ENCODE measurements at places on chromosomes 12 and 14.
A peak's percentile ranks its signal among the peaks of the same experiment; 100 is the strongest.

DNA sequence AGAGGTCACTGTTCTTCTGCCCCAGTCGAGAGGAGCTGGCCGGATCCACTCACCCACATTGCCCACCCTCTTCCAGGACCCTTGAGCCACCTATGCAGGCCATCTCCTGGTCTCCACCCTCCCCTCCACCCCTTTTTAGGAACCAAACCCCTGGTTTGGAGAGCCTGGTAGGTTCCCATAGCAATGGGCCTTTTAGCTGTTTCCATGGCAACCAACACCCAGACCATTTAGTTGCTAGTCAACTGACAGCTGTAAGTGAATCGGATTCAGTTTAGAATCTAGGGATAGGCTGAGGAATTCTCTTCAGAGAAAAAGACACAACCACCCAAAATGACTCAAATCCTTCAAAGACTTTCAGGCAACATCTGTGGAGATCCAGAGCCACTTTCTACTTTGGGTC, 16.5 kb downstream of the NPC2 start:
- no peak for DNase-seq

- no peak for DNase-seq
Measured at GRCh38 chr12:111937429-111937828, 75.5 kb downstream of the TMEM116 start.

DNA sequence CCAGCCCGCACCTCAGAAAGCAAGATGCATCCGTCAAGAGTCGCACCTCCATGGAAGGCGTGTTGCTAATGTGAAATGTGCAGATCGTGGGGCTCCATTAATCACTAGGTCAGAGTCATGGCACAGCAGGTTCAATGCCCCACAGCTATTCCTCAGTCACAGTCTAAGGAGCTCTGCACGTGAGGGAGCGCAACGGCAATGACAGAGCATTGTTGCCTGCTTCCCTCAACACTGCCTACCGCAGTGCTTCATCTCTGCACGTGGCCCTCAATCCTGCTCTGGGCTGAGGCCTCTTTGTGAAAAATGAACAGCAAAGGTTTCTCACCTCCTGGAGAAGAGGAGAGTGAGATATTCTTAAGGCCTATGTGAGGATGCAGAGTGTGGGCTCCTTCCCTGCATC, 995.2 kb upstream of the TMEM132C start:
- DNase-seq, result no peak

DNA sequence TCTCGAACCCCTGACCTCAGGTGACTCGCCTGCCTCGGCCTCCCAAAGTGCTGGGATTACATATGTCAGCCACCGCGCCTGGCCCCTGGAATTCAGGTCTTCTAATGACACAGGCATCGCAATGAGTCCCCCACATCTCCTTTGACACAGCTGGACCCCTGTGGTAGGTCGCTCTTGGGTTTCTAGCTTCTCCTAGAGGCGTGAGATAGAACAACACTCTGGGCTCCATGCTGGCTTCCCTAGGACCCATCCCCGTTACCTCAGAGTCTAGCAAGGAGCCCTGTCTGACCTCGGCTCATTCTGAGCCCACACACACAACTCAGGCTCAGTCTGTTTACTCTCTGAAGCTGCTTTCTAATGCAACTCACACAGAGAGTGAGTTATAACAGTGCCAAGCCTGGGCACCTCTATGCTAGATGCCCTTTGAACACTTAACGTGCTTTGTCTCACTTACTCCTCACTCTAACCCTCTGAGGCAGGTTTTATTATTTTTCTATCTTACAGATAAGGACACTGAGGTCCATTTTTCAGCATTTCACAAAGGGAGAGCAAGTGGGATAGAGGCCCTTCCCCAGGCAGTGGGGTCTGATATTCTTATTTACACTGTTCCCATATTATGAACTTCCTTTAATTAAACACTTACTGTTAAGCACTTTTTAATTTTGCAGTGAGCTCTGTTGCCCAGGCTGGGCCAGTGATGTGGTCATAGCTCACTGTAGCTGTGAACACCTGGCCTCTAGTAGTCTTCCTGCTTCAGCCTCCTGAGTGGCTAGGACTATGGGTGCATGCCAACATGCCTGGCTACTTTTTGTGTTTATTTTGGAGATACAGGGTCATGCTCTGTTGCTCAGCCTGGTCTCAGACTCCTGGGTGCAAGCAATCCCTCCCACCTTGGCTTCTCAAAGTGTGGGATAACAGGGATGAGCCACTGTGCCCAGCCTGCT, 40.6 kb upstream of the RBM19 start:
- DNase-seq, result no peak

DNA sequence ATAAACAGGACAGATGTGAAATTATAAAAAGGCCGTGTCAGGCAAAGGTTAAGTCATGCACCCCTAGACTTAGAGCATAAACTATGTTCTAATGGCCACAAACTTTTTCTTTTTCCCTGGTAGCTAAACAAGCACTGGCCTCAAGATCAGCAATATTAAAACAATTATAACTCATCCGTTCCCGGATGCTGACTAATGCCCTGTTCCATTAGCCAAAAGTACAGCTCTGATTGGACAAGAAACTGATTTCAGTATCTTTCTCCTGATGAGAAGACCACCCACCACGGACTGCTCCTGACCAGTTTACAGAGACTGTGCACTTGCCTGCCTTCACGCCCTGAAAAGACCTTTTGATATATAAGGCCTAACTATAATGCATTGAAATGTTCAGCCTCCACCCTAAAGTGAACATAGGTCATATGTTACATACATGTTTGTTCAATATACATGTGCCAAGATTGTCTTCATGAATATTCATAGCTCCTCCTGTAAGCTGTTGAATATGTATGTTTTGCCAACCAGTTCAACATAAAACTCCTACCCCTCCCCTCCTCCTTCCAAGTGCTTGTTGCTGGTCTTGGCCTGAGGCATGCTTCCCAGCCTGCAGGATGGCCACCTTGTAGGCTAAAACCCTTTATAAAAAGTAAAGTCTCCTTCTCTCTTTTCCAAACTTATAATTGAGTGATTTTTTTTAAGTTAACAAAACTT, 162.0 kb downstream of the IPO8 start:
- DNase-seq, result no peak

- DNase-seq, result no peak
Measured at GRCh38 chr14:99716850-99717681, 33.0 kb downstream of the CYP46A1 start.

DNA sequence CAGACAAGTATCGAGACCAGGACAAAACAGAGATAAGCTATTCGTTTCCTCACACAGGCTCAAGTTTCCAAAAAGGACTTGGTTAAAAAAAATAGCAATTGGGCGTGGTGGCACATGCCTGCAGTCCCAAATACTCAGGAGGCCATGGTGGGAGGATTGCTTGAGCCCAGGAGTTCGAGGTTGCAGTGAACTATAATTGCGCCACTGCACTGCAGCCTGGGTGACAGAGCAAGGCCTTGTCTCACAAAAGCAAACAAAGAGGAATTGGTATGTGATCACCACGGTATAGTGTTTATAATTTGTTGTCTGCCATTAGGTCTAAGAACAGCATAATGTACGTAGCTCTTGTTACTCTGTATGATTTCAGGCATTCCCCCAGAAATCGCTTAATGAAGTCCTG, 175.3 kb downstream of the DERA start:
- DNase-seq, result no peak

GRCh38 chr12:116975779-116976393, 65.1 kb downstream of the FBXW8 start:
- DNase-seq, result no peak

DNA sequence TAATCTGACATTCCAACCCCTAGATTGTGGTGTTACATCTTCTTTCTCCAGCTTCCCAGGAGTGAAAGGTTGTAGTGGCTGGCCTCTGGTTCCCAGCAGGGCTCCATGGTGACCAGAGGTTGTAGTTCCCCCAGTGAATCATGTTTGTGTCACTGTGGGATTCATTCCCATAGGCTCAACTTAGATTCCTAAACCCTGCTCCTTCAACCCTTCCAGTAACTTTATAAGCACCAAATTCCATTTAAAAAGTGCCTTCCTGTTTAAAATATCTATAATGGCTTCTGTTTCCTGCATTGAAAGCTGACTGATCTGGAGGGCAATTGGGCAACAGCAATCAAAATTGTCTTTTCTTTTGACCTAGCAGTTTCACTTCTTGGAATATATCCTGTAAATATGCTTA, 40.5 kb upstream of the TBC1D15 start:
- no peak for DNase-seq

GRCh38 chr12:29025937-29026336, 123.1 kb upstream of the FAR2 start:
- no peak for DNase-seq

DNA sequence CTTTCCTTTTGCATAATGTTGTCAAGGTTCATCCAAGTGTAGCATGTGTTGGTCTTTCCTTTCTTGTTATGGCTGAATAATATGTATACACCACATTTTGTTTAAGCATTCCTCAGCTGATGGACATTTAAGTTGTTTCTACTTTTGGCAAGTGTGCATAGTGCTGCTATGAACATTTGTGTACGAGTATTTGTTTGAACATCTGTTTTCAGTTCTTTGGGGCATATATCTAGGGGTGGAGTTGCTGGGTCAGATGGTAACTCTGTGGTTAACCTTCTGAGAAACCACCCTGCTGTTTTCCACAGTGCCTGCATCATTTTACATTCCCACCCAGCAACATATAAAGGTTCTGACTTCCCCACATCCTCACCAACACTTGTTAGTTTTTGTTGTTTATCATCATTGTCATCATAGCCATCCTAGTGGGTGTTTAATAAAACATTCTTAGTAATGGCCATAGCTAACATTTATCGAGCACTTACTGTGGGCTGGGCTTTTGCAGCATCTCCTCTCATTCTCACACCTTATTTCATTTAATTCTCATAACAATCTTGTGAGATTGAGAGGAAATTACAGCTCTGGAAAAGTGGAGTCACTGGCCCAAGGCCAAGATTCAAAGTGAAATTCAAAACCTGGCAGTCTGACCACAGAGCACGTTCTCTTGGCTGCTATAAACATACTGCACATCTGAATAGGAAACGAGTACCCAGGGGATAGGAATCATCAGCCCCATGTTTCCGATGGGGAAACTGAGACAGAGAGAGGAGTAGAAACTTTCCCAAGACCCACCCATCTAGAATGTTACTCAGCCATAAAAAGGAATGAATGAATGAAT, 193.6 kb downstream of the KSR2 start:
- DNase-seq, result no peak

- DNase-seq, result no peak
Measured at GRCh38 chr14:58713677-58714076, 75.9 kb downstream of the DACT1 start.

GRCh38 chr14:104678346-104678745, 11.1 kb upstream of the INF2 start:
- peak; percentile 47 for DNase-seq

DNA sequence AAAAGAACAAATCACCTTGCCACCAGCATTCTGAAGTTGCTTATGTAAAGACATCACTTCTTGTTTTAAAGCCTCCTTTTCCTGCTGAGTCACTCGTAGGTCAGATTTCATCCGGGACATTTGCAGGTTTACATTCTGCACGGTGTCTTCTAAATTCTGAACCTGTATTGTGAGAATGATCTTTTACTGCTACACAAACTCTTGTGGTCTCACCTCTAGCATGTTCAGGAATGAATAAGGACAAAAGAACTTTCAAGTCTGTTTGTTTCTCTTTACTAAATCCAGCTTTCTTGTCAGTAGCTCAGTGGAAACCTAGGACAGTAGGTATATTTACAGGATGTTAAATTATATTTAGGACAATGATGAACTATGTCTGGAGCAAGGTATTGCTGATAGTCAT, 73.5 kb upstream of the SAV1 start:
- DNase-seq, result no peak
